ENCODE measurements at places on chromosomes 2 and 18.

GRCh38 chr2:95061601-95062183 lies 36.2 kb downstream of the MAL start:
- DNase-seq = no peak

DNA sequence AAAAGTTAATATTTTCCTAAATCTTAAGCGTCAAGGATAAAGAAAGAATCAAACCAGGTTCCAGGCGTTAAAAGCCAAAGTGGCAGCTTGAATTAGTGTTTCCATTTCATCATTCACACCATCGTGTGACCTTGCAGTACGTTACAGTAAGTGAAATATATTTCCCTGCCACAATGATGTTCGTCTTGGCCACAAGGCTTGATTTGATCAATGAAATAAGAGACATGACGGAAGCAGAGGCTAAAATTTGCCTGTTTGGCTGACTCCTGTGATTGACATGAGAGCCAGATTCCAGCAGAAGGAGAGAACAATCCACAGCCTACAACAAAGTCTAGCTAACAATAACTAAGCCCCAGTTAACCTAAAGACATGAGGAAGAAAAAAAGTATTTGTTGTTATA lies 62.0 kb downstream of the ASXL2 start:
- DNase-seq = no peak

DNA sequence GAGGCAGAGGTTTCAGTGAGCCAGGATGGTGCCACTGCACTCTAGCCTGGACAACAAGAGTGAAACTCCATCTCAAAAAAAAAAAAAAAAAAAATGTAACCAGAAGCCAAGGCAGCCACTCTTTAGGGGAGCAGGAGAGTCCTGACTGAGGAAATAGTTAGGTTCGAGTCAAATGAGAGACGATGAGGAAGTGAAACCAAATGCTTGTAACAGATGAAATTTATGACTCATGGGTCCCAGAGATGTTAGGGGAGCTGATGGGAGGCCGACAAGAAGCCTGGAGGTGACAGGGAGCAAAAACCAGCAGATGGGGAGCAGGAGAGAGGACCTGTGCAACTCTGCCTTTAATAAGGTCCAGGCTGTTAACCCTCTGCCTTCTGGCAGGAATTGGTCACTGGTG lies 756.1 kb upstream of the DDX18 start:
- no peak for DNase-seq

- no peak for DNase-seq
Measured at GRCh38 chr2:65045651-65046050, 10.6 kb upstream of the CEP68 start.

DNA sequence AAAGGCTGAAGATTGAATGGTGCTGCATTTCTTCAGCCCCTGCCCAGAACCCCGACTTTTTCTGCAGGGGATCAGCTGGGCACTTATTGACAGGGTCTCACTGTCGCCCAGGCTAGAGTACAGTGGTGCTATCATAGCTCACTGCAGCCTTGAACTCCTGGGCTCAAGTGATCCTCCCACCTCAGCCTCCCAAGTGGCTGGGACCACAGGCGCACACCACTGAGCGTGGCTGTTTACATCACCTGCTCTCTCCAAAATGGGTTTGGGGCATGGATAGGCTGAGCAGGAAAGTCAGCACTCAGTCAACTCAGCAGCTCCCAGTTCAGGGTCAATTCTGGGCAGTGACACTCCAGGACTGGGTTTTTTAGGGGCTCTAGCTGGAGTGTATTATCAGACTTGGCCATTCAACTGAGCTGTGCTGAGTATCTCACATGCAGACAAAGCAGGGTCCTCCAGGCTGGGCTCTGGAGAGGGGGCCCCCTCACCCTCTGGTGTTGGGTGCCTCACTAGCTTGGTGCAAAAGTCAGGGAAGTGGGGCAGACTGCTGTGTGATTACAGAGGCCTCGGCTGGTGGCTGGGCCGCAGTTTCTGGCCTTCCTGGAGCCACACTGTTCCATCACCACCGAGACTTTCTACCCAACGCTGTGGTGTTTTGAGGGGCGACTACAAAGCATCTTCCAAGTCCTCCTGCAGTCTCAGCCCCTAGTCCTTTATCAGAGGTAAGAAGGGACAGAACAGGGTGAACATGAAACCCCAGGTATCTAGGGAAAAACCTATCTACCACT lies 4.5 kb downstream of the ABHD1 start:
- DNase-seq = no peak

DNA sequence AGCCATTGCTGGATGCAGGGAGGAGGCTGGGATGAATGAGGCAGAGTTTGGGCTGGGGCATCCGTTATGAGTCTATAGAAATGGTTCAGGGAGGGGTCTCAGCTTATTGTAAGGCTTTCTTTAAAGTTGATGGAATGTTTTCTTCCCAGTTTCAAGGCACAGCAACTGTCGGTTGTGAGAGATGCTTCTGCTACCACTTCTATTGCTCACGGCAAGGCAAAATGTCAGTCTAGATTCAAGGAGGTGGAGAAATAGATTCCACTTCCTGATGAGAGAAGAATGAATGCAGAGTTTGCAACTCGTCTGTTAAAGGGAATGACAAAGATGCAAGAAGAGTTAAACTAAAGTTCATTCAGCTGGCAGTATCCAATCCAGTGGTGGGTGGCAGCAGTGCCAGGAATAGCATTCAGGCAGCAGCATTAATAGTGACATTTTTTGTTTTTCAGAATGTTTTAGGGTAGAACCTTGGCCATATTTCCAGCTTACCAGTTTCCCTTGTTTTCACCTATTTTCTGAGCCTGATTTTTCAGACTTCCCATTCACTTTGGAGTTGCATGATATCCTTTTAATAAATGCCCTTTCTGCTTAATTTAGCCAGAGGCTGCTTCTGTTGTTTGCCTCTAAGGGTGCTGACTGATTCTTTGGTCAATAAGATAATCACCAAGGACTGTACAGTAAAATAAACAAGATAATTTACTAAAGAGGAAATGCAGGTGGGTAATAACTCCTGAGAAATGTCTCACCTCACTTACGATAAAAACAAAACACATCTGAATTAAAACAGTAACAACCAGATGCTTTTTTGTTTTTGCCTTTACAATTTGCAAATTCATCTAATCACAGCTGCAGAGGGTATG lies 138.4 kb downstream of the RPIA start:
- DNase-seq = no peak

GRCh38 chr2:39492095-39492590 lies 55.1 kb upstream of the MAP4K3 start:
- no peak for DNase-seq

GRCh38 chr2:241905716-241906377 lies 36.3 kb downstream of the RTP5 start:
- no peak for DNase-seq

- peak; percentile 99 for DNase-seq
Measured at GRCh38 chr18:73563901-73564472, 583.6 kb downstream of the FBXO15 start.

DNA sequence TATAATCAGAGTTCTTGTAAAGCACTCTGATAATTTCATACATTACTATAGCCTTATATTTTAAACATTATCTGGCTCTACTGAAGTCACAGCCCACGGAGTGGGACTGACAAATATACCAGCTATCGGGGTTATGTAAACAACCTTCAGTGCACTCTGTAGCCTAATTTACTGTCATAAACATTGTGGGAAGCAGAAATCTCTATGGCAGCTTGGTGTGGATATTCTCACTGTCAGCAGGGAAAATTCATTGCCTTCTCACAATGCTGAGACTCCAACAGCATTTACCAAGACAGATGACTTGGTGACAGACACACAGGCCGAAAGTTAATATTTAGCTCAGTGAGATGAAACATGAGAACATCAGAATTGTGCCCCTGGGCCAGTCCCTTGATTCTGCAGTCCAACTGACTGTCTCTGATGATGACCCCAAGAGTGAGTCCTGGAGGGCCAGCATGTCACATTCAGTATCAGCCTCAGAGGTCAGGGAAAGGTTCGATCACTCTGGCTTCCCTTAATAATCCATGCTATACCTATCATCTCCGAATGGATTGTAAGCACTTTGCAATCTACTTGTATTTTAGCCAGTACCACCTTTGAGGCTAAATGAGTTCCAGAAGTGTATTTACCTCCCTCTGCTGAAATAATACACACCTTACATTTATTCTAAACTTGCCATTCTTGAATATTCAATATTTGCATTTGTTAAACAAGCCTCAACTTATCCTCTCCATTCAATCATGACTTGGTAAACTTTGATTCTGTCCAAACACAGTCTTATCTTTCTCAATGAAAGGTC lies 146.2 kb upstream of the OSR1 start:
- DNase-seq = no peak

DNA sequence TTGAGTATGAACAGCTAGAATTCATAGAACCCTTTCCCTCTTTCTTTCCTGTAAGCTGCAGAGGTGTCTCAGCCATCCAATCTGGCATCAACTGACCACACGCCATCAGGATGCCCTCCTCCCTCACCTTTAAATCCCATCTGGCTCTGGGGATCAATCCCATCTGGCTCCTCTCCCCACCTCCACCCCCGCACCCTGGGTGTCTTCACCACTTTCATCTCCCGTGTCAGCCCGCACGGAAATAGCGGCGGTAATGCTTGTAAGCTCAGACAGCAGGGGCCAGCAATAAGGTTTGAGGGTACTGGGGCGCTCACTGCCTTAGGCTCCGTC lies 508 bp upstream of the TUBA4B start:
- no peak for DNase-seq
